Fibroblast of skin of abdomen (primary cell): ENCODE measurements at places on chromosomes 1 and 21.
A peak's percentile ranks its signal among the peaks of the same experiment; 100 is the strongest.

GRCh38 chr1:11967028-11967547 lies 13.2 kb upstream of the MFN2 start:
- peak; percentile 14 for DNase-seq

GRCh38 chr1:204617256-204618147 lies 68.0 kb downstream of the LRRN2 start:
- DNase-seq = no peak

GRCh38 chr1:220325306-220325995 lies 53.2 kb upstream of the RAB3GAP2 start:
- no peak for DNase-seq

DNA sequence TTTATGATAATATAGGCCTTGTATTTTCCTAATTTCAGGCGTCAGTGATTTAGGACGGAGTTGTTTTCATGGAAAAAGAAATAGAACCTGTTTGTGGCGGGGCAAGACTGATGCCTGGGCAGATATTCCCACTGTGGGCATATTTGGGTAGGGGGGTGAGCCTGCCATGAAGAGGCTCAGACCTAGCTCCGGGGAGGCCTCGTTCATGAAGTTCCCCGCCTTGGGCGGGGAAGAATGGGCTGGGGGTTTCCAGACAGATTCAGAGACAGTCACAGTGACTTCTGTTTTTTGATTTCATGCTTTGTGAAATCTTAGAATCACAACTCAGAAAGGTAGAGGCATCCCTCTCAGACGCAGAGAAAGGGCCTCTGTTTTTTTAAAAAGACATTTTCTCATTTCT lies 36.1 kb downstream of the RUNX3 start:
- no peak for DNase-seq

DNA sequence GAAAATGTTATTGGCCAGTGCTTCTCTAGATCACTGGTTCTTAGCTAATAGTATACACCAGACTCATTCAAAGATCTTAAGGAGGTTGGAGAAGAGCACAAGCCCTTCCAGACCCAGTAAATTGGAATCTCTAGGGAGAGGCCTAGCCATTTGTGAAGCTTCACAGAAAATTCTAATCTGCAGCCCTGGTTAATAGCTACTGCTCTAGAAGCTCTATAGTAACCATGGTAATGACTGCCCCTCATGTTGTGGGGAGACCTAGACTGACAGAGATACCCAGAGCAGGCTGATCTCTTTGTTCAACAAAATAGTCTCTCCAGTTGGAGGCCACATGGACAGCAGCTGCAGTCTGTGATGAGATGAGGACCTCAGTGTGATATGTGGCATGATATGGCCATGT lies 31.7 kb downstream of the ARID1A start:
- no peak for DNase-seq

GRCh38 chr1:43548285-43549271 lies 17.9 kb downstream of the PTPRF start:
- DNase-seq = peak; percentile 38

DNA sequence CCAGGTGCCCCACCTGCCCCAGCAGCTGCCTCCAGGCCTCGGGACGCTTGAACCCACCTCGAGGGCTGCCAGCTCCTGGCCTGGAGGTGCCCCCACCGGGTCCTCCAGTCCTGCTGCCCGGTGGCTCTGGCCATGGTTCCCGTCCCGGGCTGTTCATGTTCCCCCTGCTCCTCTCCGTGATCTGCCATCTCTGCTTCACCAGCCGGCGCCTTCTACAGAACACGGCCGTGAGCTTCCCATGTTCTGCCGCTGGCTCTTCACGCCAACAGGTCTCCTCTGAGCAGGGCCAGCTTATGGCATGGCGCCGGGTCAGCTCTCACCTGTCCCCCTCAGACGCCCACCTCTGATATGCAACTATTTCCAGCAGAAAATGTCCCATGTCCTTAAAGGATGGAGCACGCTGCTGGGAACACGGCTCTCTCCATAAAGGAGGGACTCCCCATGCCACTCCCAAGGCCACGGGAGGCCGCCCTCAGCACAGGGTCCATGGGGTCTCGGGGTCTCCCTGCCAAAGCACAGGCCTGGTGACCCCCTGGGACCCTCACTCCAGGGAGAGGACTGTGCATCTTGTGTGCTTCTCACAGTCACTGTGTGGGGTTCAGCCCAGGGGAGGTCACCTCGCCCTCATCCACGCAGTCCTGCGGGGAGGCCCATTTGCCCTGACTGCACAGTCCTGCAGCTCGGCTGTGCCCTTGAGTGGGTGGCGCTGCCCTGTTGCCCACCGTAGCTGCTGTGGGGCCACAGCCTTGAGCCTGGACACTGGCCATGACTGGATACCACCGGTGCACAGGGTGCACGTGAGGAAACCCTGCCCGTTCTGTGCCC lies 36.7 kb downstream of the COL18A1 start:
- no peak for DNase-seq

GRCh38 chr1:69858534-69858933 lies 290.8 kb downstream of the LRRC7 start:
- peak; percentile 0 for DNase-seq

DNA sequence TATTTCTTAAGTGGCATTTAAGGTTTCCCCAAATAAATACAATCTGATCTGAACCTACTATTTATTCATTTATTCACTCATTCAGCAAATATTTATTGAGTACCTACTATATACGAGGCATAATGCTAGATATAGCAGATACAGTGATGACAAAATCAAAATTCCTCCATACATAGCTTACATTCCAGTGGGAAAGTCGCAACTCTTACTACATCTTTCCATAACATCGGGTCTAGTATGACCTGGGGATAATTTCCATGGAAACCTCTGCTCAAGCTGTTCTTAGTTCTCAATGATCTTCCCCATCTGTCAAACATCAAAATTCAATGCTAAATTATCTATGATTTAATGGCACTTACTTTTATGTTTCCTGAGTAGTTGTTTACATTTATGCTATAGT lies 70.8 kb upstream of the PRKACB start:
- DNase-seq = peak; percentile 57

- DNase-seq = peak; percentile 73
These were observed 64.8 kb downstream of the ALPL start for GRCh38 chr1:21573971-21574465.

DNA sequence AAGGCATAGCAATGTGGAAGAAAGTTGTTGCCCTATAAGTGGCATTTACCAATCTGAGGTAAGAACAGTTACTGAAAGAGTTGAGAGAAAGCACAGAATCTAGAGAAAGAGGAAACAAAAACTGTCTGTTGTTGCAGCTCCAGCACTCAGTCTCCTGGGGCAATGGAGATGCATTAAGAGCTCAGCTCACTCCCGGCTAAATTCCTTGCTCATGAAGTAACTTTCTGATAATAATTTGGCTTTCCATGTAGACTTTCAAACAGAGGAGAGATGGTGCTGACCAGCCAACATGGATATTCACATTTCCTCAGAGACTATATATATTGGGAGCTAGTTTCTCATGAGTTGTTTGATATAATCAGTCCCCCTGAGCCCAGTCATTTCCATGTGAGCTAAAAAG lies 135.3 kb downstream of the GDAP2 start:
- DNase-seq = peak; percentile 53

- no peak for DNase-seq
These were observed 1.6 kb downstream of the NRIP1 start for GRCh38 chr21:15063081-15063813.

- no peak for DNase-seq
These were observed 129.1 kb downstream of the S1PR1 start for GRCh38 chr1:101365878-101366277.

DNA sequence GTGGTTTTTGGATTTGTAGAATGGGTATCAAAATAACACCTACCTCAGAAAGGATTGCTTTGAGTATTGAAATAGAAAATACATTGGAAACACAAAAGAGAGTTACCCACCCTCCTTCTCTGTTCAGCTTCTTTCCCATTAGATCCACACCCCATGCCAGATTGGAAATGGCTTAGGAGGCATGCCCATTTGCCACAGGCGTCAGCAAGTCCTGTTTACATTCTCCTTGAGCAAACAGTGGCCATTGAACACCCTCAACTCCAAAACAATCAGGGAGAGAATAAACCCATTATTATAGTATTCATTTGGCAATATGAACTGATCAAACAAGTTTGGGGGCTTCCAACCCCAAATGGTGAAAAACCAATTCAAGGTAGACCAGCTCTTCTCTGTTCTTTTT lies 2.4 kb downstream of the ELAPOR1 start:
- DNase-seq = no peak

- no peak for DNase-seq
These were observed 15.0 kb downstream of the CRNN start for GRCh38 chr1:152398812-152399698.

- DNase-seq = no peak
These were observed 725.2 kb downstream of the PTPRU start for GRCh38 chr1:29961293-29962059.

- no peak for DNase-seq
These were observed 14.9 kb upstream of the CD55 start for GRCh38 chr1:207306603-207307002.

DNA sequence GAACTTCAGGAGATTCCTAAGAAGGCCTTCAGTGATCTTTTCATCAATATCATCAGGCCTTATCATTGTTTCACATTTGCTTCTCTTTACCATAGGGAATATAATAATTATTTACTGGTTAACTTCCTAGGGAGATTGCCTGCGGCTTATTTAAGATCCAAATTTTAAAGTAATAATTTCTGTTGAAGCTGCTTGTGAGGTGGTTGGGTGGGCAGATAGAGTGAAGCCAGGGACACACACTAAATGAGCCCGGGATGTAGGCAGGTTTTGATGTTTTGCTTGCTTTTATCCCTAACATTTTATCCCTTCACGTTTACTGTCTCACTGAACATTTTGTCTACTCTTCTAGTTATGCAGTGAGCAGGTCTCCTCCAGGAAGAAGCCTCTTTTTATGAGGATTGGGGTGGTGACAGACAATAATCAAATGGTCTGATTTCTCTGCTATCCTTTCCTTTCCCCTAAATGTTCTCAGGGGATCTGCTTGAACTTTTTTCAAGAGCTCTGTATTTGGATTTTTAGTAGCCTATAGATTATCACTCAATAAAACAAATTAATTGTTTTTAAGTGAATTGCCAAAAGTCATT lies 164.7 kb downstream of the RUNX1 start:
- DNase-seq = no peak

DNA sequence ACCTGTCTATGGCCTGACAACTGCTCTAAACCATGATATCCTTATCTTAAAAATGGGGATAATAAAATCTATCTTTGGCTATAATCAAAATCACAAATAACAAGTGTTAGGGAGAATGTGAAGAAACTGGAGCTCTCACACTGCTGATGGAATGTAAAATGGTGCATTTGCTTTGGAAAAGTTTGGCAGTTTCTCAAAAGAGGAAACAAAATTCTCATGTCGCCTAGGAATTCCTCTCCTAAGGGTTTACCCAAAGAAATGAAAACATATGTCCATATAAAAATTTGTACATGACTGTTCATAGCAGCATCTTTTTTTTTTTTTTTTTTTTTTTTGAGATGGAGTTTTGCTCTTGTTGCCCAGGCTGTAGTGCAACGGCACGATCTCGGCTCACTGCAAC lies 64.3 kb downstream of the ZNF281 start:
- peak; percentile 81 for DNase-seq

DNA sequence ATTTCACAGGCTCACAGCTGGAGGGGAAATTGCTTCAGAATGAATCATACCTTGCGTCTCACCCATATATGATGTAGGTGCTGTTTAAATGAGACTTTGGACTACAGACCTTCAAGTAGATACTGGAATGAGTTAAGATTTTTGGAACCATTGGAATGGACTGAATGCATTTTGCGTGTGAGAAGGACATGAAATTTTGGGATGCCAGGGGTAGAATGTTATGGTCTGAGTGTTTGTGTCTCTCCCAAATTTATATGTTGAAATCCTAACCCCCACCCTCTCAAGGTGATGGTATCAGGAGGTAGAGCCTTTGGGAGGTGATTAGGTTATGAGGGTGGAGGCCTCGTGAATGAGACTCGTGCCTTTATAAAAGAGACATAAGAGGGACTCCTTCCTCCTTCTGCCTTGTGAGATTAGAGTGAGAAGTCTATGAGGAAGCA lies 41.4 kb downstream of the KCNK1 start:
- no peak for DNase-seq

DNA sequence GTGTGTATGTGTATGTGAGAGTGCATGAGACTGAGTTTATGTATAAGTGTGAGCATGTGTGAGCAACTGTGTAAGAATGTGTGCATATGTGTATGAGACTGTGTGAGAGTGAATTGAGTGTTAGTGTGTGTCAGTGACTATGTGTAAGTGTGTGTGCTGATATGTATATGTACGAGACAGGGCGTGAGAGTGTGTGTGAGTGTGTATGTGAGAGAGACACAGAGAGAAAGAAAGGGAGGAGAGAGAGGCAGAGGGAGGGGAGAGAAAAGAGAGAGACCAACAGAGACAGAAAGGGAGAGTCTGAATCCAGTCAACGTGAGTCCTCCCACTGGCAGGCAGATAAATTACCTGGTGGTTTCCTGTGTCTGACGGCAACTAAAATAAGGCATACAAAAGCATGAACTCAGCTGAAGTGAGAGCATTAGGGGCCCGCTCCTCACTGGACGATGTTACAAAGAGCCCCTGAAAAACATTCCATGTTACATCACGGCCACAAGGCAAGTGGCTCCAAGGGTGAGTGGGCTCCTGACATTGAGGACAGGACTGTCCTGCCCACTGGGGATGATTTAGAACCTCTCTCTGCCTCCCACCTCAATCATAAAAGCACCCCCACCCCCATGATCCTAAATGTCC lies 66.6 kb upstream of the TIAM1 start:
- no peak for DNase-seq

- DNase-seq = no peak
These were observed 2.1 kb downstream of the RYR2 start for GRCh38 chr1:237043846-237044636.

GRCh38 chr21:37670883-37671282 lies 245.4 kb downstream of the KCNJ6 start:
- peak; percentile 84 for DNase-seq

DNA sequence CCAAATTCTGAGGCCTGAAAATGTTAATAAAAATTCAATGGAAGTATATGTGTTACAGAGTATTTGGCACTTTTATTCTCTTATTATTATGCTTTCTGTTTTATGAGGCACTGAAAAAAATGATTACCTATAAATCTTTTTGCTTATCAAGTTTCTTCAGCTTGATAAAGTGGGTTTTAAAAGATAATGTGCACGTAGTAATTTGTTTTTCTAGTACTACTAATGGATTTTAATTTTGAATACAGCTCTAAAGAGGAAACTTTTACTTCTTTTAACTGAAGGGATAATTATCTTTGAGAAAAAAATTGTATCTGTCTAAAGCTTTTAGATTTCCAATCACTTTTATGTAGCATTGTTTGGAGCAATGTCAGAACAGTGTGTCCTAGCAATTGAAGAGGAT lies 211.4 kb upstream of the L1TD1 start:
- DNase-seq = no peak

- DNase-seq = no peak
These were observed 19.8 kb upstream of the DDAH1 start for GRCh38 chr1:85484716-85485115.

DNA sequence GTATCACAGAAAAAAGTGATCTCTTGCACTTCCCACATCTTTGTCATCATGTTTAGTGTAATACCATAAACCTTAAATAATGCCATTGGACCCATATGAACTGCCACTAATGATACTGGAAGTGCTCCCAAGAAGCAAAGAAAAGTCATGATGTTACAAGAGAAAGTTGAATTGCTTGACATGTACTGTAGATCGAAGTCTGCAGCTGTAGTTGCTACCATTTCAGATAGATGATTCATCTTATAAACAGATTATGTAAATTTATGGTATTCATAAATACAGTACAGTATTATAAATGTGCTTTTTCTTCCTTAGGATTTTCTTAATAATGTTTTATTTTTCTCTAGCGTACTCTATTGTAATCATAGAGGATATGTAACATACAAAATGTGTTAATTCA lies 30.1 kb upstream of the LAMC2 start:
- no peak for DNase-seq

GRCh38 chr1:166032572-166033371 lies 134.0 kb downstream of the FAM78B start:
- DNase-seq = peak; percentile 1
